Brain microvascular endothelial cell (primary cell): ENCODE measurements at places on chromosomes 11 and 22.

DNA sequence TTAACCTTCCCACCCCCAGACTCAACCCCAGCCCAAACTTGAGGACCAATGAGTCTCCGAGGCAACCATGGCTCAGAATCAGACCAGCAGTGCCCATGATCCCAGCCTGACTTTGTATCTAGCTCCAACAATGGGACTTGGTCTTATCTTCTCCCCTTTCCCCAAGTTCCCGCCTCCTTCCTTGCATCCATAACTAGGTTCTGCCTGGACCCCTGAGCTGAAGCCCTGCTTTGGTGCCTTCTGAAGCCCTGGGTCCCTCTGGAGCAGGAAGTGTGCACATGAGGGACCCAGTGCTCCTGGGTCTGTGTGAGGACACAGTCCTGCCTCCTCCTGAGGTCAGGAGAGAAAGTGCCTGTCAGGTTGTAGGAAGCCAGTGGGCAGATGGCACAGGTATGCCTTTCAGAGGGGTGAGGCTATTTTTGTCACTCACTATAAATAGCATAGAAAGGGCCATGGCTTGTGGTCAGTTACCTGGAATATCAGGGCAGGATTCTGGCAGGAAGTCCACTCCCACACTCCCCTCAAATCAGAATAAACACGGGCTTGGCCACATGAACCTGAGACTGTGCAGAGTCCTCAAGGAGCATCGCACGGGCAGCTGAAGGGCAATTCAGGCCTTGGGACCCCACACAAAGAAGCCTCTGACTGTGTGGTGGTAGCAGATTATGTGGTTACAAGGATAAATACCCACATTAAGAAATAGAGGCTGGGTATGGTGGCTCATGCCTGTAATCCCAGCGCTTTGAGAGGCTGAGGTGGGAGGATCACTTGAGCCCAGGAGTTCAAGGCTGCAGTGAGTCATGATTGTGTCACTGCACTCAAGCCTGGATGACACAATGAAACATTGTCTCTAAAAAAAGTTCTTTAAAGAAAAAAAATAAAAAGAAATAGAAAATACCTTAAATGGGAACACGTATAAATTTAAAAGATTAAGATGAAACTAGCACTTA lies 27.4 kb downstream of the RCN1 start:
- peak; percentile 88 for DNase-seq

DNA sequence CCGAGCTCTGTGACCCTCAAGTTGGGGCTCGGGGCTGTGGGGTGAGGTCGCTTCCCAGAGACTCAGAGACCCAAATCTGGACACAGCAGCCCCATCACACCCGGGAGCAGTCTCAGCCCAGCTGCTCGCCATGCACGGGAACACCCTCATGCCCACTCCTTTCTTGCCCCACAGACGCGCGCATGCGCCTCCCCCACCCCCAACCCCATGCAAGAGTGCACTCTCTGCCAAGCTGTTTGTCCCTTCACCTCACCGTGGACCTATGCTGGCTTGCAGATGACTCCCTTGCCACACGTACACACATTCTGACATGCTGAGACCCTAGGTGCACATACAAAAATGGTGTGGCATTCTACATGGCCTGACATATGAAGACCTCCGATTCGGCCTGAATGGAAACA lies 478 bp upstream of the CD248 start:
- DNase-seq = peak; percentile 36

GRCh38 chr11:97912629-97913028 lies 1108.1 kb upstream of the CNTN5 start:
- DNase-seq = no peak

- no peak for DNase-seq
Measured at GRCh38 chr22:44489817-44490216, 8.2 kb downstream of the RTL6 start.

DNA sequence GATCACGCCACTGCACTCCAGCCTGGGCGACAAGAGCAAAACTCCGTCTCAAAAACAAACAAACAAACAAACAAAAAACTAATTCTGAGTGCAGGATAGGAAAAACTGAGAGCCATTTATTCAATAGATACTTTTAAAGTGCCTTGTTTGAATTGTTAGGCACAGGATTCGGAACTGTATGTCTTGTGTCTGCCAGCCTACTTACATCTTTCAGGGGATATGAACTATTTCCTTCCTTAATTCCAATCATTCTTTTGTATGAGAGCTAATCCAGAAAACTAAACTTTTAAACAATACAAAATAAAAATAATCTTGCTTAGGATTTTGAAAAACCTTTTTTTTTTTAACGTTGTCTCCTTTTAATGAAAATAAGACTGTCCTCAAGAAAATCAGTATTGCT lies 12.6 kb downstream of the UVRAG start:
- no peak for DNase-seq

DNA sequence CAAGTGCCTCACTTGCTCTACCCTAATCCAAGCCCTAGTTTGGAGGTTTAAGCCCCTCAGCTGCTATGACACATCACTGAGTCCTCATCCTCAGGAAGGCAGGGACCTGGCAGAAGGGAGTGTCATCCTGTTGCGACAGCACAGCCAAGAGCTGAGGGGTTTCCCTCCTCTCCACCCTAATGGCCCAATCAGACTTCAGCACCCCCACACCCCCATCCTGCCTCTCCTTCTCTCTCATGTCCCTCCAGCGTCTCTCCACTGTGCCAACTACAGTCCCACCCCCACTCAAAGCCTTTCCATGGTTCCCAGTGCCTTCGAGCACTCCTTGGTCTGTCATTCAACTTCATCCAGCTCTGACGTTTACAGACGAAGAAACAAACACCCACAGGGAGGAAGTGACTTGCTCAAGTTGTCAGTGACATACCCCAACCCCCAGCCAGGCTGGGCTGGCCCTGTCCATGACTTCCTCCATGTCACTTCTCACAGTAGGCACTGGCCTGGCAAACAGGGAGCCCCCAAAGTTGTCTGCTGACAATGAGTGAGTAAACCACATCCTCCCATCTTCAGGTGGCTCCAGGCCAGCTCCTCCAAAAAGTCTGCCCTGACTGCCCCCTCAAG lies 15.6 kb downstream of the ARAP1 start:
- DNase-seq = peak; percentile 29

DNA sequence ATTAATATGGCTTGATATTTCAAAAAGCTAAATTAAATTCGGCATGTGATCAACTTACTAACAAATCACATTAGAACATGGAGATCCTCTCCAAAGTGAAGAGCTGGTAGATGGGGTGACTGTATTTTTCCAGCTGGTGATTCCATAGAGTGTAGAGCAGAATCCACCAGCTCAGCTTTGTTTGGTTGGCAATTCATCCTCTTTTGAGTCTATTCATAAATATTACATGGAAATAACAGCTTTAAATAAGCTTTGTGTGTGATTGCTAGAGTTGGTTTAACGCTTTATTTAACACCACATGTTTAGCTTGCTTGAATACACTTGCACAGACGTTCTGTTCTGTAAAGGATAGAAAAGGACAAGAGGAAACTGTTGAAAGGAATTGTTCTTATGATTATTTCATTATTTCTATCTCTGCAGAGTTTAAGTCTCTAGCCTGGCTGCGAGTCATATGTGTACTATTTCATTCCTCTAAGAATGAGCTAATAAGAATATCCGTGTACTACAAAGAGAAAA lies 738.3 kb upstream of the KIRREL3 start:
- no peak for DNase-seq

DNA sequence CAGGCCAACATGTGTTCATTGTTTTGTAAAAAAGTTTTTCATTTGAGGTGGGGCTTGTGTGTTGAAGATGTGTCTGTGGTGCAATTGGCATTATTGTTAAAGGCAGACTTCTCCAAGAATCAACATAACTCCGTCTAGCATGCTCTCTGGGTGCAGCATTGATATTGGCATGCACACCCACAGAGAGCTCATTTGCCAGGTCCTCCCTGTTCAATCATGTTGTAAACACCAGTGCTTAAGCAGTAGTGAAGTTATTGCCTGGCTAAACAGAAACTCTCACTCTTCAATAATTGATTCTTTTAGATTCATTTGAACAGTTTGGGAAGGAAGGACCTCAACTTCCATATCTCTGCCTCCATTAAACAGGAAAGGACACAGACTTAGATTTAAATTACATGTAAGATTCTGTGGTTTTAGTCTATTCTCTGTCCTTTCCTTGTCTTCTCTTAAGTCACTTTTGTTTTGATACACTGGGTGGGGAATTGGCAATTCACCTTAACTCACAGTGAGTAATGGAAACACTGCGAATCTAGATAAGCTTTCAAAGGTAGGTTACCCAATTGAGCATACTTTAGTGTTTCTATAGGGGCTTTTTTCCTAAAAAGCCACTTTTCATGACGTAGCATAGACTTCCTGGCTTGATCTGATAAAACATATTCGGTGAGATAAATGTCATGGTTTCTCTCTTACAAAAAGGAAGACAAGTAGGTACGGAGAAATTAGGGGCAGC lies 30.8 kb upstream of the EXPH5 start:
- DNase-seq = no peak

DNA sequence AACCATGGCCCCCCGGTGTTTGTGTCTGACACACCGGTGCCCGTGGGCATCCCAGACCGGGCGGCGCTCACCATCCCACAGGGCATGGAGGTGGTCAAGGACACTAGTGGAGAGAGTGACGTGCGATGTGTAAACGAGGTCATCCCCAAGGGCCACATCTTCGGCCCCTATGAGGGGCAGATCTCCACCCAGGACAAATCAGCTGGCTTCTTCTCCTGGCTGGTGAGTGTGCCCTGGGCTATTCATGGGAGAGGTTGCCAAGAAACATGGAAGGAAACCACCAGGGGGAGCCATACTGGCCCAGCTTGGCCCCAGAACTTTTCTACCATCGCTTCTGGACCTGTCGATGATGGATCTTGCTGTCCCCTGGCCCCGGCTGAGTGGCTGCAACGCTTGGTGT lies 36.5 kb downstream of the PRDM11 start:
- peak; percentile 20 for DNase-seq

DNA sequence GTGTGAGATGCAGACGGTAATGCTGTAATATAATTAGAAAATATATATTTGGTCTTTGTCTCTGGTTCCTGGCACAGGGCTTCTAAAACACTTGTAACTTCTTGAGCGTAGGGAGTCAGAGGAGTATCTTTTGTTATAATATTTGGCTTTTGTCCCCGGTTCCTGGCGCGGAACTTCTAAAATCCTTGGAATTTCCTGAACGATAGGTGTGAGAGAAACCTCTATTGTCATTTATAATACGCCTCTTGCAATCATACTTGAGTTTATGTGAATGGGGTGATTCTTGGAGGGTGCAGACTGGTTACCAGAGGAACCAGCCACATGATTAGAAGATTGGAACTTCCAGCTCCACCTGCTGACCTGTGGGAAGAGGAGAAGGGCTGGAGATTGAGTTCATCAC lies 54.1 kb upstream of the ZBED5 start:
- DNase-seq = no peak

DNA sequence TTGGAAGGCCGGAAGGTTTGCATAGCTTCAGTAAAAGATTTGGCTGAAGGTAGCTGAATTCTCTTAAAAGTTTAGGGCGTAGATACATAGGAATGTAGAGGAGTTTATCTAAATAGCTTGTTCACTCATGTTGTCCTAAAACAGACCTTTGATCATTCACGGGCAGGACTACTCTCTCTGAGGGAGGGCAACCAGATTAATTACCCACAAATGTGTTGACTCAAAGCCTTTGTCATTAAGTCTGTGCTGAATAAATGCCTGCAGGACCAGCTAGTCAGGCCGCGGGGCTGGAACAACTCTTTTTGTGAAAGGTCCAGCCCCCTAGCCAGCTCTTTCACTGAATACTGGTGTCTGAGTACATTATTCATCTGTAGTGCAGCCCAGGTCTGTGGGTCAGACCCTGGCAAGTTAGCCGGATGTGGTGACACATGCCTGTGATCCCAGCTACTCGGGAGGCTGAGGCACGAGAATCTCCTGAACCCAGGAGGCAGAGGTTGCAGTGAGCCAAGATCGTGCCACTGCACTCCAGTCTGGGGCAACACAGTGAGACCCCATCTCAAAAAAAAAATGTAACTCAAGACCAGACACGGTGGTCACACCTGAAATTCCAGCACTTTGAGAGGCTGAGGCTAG lies 2.8 kb upstream of the FADD start:
- DNase-seq = no peak

DNA sequence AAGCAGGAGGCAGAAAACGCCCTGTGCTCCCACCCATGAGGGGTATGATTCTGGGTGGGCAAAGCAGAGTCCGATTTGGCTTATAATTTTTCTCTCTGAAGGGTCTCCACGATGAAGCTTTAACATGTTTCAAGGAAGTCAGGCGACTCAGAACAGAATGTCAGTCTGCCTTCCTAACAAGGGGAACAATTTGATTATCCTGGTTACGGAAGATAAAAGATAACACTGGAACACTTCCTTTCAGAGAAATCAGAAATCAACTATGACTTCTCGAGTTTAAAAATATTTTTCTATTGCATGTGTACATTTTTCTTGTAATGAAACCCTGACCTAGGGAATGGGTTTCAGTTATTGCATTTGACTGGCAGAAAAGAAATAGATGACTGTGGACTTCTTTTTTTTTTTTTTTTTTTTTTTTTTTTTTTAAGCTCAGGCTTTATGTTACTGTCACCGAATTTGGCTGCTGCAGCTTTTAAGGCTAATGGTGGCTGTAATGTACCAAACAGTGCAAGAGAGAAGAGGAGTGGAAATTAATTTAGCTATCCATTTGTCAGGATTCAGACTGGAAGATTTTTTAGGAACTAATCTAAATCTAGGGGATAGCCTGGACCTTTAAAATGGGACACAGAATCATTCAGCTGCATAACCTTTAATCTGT lies 297.7 kb downstream of the CADM1 start:
- DNase-seq = no peak

DNA sequence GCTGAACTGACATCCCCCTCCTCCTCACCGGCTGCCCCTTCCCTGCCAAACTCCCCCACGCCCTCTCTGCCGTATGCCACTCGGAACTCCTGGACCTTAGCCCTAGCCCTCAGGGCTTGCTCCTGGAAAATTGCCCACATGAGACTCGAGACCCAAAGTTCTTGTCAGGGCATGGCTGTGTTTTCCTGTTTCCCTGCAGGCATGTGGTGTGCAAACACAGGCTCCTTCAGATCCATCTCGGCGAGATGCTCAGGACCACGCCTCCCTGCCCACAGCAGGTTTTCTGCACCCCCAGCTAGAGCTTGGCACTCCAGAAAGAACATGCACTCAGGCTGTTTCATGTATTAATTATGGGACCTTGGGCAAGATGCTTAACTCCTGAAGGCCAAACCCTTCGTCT lies 1480.4 kb downstream of the BRD1 start:
- DNase-seq = no peak

DNA sequence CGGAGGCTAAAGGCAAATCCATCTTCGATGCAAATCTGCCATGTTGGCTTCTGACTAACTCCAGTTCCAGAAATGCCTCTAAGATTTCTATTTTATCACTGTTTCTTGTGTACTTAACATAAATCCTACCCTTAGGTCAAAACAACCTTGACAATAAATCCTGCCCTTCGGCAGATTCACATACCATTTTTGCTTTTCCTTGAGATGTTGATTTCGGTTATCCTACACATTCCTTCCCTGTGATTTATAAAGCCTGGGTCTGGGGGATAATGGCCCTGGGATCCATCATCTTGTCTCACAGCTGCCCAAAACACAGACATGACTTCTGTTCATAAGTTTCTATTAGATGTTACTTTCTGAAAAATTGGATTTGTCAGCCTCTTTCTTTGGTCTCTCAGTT lies 231.7 kb upstream of the CARD18 start:
- no peak for DNase-seq

- DNase-seq = no peak
Measured at GRCh38 chr11:69894181-69894611, 75.0 kb upstream of the FGF3 start.

- no peak for DNase-seq
Measured at GRCh38 chr11:15635521-15635920, 520.8 kb downstream of the INSC start.

GRCh38 chr11:64607381-64607985 lies 16.5 kb downstream of the SLC22A12 start:
- DNase-seq = no peak

- peak; percentile 37 for DNase-seq
Measured at GRCh38 chr22:29470159-29470855, 9.7 kb upstream of the NEFH start.
